Lower lobe of right lung (tissue), 2 donors: ENCODE measurements at places on chromosomes 1 and 21. TPM values are rescaled to one million over a fixed set of nuclear protein-coding genes. Genes with fewer than 3 reads are reported as not detected.

- no peak for DNase-seq
- no peak overlapping the region for H3K4me3 ChIP-seq
- H3K36me3 ChIP-seq = peaks cover 20% of the 10 kb centered on the region
- peaks cover 6% of the 10 kb centered on the region for H3K4me1 ChIP-seq
Measured at GRCh38 chr21:36754241-36754898, 55.5 kb downstream of the SIM2 start.

GRCh38 chr1:185926588-185926987, 192.4 kb downstream of the HMCN1 start:
- H3K27ac ChIP-seq = peak overlapping the region; percentile 21
- H3K27me3 ChIP-seq = no peaks in the 10 kb centered on the region
- DNase-seq = no peak
- H3K4me3 ChIP-seq = no peak overlapping the region
- peaks cover 21% of the 10 kb centered on the region for H3K4me1 ChIP-seq

The ERICH3 gene
- 8.1 TPM for total RNA-seq

The PWP2 gene
- 10.9 TPM for total RNA-seq

- no peaks in the 10 kb centered on the region for H3K27me3 ChIP-seq
- H3K36me3 ChIP-seq = peaks cover 3% of the 10 kb centered on the region
- DNase-seq = no peak
- no peak overlapping the region for H3K4me3 ChIP-seq
- H3K4me1 ChIP-seq = peaks cover 6% of the 10 kb centered on the region
Measured at GRCh38 chr1:5917281-5917590, 75.0 kb downstream of the NPHP4 start.

DNA sequence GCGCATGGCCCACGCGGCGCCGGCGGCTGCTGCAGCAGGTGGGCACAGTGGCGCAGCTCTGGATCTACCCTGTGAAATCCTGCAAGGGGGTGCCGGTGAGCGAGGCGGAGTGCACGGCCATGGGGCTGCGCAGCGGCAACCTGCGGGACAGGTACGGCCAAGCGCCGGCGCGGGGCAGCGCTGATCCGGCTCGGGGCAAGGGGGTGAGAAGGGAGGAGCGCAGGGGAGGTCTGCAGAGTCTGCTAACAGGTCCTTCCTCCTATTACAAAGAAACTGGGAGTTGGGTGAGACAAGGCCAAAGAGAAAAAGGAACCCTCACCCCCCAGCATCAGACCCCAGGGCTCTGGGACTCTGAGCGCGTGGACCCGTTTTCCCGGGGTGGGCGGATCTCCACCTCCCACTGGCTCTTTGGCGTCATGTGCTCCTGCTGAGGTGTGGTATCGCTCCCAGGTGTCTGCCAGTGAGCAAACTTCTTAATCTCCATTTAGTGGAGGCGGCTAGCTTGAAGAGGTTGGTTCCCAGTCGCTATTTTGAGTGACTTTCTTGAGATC, 431 bp downstream of the MTARC1 start:
- peaks cover 23% of the 10 kb centered on the region for H3K36me3 ChIP-seq
- peak overlapping the region; percentile 78 for H3K27ac ChIP-seq
- H3K4me1 ChIP-seq = peaks cover 53% of the 10 kb centered on the region
- H3K4me3 ChIP-seq = peak overlapping the region; percentile 61
- DNase-seq = peak; percentile 73
